IPS DF 6.9 (cell line): ENCODE measurements at places on chromosomes 1 and 21.

DNA sequence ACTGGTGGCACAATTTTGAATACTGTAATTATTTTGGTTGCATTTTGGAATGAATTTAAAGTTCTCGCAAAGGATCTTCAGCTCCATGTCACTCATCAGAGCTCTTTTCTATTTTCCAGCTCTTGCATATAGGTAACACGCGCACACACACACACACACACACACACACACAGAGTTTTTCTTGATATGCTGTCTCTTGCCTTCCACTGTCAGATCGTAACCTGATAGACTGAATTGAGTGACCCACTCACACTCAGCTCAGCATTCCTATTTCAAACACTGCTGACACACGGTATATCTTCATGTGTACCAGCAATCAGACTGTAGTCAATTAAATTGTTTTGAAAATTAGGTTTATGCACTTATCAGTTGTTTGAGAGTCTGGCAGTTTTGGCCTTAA, 214.1 kb downstream of the PBX1 start:
- peaks cover 10% of the 10 kb centered on the region for H3K4me1 ChIP-seq
- no peak overlapping the region for H3K27ac ChIP-seq
- no peaks in the 10 kb centered on the region for H3K36me3 ChIP-seq
- H3K27me3 ChIP-seq: no peaks in the 10 kb centered on the region
- DNase-seq: no peak
- H3K4me3 ChIP-seq: no peak overlapping the region

DNA sequence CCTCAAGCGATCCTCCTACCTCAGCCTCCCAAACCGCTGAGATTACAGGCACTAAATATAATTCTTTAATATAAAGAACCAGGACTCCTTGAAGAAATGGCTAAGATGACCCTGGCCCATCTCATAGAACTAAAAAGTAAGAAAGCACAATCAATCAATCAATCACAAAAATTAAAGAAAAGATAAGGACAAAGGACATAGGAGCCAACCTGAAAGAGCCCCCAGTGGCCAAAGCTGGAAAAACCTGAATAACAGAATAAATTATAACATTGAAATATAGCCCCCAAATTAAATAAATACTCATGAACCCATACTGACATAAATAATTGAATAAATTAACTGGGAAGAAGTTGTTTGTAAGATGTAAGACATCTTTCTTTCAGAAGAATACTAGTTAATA, 8.9 kb downstream of the NUP210L start:
- no peak overlapping the region for H3K27ac ChIP-seq
- no peak overlapping the region for H3K4me3 ChIP-seq
- DNase-seq: no peak

GRCh38 chr1:213103377-213104306, 52.6 kb downstream of the RPS6KC1 start:
- no peaks in the 10 kb centered on the region for H3K27me3 ChIP-seq
- no peak overlapping the region for H3K4me3 ChIP-seq
- H3K27ac ChIP-seq: no peak overlapping the region
- DNase-seq: no peak
- H3K4me1 ChIP-seq: no peaks in the 10 kb centered on the region

DNA sequence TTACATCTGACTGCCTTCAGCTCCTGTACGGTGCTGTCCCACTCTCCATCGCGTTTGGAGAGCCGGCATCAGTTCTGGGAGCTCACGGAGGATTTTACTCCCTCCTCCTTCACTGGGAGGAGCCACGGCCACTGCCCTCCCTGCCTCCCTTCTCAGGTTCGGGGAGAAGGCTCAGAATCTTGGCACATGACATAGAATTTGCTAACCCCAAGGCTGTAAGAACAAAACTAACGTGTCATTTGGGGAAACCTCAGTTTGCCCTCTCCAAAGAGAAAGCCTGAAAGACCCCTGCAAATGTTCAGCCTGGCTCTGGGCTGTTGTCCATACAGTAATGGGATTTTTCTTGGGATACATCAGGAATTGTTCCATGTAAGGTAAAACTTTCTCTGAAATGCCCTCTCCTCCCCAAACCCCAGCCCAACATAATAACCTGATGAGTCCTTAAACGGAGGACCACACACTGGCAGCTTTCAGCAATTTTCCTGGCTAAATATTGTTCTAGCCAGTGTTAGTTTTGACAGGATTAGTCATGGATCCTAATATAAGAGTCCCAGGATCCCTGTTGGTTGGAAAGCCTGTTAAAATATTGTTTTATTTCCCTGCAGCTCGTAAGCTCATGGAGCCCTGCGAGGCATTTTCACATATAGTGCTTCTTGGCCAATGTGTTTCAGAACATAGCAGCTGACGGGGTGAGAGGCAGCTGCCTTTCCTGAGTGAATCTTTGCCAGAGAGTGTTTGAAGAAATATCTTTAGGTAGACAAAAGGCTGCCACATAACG, 98.8 kb downstream of the RHOU start:
- H3K27ac ChIP-seq: no peak overlapping the region
- H3K36me3 ChIP-seq: no peaks in the 10 kb centered on the region
- H3K4me1 ChIP-seq: 0 out of 2 replicates have a peak, but pooled peaks cover 3% of the 10 kb centered on the region

GRCh38 chr1:61344696-61345095, 262.3 kb downstream of the NFIA start:
- no peak overlapping the region for H3K4me3 ChIP-seq
- H3K4me1 ChIP-seq: 0 out of 2 replicates have a peak, but pooled peaks cover under 1% of the 10 kb centered on the region
- H3K27ac ChIP-seq: no peak overlapping the region
- no peak for DNase-seq

GRCh38 chr1:88333086-88333695, 350.9 kb upstream of the PKN2 start:
- no peaks in the 10 kb centered on the region for H3K36me3 ChIP-seq
- no peak overlapping the region for H3K4me3 ChIP-seq
- H3K27me3 ChIP-seq: no peaks in the 10 kb centered on the region
- H3K27ac ChIP-seq: no peak overlapping the region
- no peaks in the 10 kb centered on the region for H3K4me1 ChIP-seq

GRCh38 chr1:22339237-22339636, 112.4 kb upstream of the ZBTB40 start:
- no peak for DNase-seq
- no peaks in the 10 kb centered on the region for H3K36me3 ChIP-seq
- H3K27ac ChIP-seq: no peak overlapping the region

GRCh38 chr1:100391675-100392074, 39.4 kb downstream of the CDC14A start:
- H3K27me3 ChIP-seq: no peaks in the 10 kb centered on the region
- DNase-seq: no peak
- H3K4me3 ChIP-seq: no peak overlapping the region; the same call in 1 of the 2 replicates
- no peak overlapping the region for H3K27ac ChIP-seq
- no peaks in the 10 kb centered on the region for H3K4me1 ChIP-seq

- H3K4me3 ChIP-seq: peak overlapping the region; percentile 82; the same call in 1 of the 2 replicates
- DNase-seq: no peak
- H3K36me3 ChIP-seq: no peaks in the 10 kb centered on the region
- H3K27ac ChIP-seq: no peak overlapping the region
Observed at GRCh38 chr1:201739492-201740085, 89.4 kb upstream of the IPO9 start.
